ENCODE measurements at places on chromosomes 3 and 15.
A peak's percentile ranks its signal among the peaks of the same experiment; 100 is the strongest.

DNA sequence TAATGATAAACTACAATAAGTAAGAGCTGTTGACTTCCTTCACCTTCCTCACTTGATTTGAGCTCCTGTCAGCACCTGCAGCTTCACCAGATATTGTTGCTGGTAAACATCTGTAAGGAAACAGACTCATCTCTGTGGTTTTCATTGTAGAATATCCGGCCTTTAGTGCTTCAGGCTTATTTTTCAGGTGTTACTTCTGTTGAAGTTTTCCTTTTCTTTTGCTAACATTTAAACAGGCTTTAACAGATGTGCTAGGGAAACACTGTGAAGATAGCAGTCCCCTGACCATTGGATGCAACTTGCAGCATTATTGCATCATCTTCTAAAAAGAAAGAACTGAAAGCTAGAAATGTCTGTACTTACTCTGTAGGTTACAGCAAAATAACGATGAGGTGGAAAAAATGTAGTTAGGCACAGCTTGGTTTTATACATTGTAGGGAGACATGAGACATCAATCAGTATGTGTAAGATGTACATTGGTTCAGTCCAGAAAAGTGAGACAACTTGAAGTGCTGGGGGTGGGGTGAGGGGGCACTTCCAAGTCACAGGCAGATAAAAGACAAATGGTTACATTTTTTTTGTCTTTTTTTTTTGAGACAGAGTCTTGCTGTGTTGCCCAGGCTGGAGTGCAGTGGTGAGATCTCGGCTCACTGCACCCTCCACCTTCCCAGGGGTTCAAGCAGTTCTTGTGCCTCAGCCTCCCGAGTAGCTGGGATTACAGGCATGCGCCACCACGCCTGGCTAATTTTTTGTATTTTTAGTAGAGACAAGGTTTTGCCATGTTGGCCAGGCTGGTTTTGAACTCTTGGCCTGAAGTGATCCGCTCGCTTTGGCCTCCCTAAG lies 10.2 kb downstream of the EDEM1 start:
- no peak for DNase-seq

- no peak for DNase-seq
These were observed 2.8 kb upstream of the MUC20 start for GRCh38 chr3:195717852-195718476.

- no peak for DNase-seq
These were observed 160.9 kb upstream of the SATB1 start for GRCh38 chr3:18586076-18586475.

GRCh38 chr3:196499807-196500524 lies 3.6 kb downstream of the RNF168 start:
- no peak for DNase-seq

- no peak for DNase-seq
These were observed 3.8 kb upstream of the PRR20G start for GRCh38 chr3:127291611-127292010.

DNA sequence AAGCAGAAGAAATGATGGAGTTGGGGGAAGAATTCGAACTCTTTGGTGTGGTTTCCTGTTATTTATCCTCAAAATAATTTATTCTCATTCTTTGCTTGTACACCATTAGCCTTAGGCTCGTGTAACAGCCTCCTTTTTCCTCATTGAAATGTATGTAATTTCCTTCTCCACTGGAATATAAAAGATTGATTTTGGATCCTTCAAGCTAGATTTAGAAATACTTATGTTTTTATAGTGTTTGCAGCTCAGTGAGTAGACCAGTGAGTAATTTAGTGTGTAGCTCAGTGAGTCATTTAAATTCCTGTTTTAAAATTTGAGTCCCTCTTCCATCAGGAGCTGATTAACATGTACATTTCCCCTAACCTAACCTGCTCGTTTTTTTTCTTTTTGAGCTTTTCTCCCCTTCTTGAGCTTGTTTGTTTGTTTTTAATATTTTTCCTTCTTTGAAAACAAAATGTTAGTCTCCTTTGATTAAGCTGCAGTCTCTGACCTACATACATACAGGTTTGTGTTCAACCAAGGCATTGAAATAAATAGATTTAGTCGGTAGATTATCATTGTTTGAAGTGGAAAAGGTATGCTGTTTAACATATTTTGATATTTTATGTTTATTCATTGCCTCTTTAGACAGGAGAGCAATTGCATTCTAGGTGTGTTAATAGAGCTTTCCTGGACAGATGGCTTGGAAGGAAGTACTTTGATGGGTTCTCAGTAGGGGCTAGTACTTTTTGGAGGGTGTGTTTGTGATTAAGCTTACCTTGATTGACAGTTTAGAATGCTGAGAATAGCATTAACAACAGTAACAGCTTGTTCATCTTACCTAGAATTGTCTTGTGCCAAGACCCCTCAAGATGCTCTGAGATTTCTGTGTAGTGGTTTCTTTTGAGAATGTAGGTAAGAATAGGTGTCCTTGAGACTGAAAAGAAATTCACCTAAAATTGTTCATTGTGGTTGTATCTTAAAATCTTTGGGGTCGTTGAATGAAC lies 5.9 kb downstream of the USP3 start:
- DNase-seq = no peak

GRCh38 chr3:43786102-43786501 lies 95.4 kb downstream of the ABHD5 start:
- no peak for DNase-seq

- no peak for DNase-seq
These were observed 210.7 kb downstream of the PDCD6IP start for GRCh38 chr3:34008836-34009809.

DNA sequence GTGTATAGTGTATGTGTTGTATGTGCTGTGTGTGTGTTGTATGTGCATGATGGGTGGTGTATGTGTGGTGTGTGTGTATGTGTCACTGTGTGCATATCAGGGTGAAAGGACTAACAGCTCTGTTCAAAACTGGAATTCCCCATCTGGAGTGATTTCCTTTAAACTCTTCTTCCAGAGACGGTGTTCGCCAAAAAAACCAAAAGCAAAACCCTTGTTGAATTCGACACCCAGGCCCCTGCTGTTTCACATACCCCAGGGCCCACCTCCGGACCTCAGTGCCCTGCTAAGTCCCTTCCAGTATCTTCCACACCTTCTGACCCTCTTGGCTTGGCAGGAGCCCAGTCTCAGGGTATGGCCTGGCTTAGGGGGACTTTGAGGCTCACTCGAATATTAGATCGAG lies 44.9 kb upstream of the SEC13 start:
- no peak for DNase-seq

GRCh38 chr15:75989045-75989444 lies 23.2 kb downstream of the NRG4 start:
- no peak for DNase-seq

GRCh38 chr15:56491110-56491722 lies 26.3 kb upstream of the MNS1 start:
- peak; percentile 60 for DNase-seq

DNA sequence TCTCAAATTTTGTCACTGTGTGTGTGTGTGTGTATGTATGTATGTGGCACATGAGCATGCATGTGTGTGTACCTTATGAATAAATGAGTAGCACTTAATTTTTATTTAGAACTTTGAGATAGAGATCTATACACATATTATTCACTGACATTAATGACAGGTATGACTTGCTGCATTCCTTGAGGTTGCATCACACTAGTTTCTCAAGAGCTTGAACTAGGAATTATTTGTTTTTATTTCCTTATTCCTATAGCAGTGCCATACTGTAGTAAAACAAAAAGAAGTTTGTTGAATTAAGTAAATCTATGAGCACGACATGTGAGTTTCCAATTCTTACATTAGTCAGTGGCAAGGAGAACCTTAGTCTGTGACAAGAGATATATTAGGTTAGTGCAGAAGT lies 943.9 kb downstream of the ROBO1 start:
- DNase-seq = no peak

DNA sequence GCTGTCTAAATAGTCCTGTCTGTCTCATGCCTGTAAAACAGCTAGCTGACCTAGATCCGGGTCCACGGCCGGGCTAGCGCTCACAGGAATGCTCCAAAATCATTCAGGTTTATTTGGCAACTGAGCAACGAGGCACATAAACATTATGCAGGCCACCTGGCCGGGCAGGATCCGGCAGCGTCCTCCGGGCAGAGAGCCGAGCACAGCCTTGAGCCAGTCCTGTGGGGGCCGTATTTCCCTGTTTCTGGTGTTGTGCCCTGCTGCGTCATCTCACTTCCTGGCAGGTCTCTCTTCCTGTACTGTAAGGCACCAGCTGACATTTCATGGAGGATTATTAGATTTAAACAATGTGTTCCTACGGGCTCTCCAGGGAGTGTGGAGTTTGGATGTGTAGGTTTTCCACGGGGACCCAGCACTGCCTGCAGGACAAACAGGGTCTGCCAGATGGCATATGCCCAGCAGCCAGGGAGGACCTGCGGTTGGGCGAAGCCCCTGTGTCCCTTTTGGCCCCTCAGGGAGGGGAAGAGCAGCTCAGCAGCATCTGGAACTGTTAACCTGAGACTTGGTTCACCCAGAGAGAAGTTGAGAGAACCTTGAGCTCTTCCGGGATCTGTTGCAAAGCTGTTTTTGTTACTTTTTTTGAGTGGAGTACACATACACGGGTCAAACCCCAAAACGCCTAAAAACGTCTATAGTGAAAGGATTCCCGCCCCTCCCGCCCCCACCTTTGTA lies 16.6 kb upstream of the LRRK1 start:
- DNase-seq = no peak

- DNase-seq = no peak
These were observed 748.1 kb downstream of the NR2F2 start for GRCh38 chr15:97078591-97078990.

- DNase-seq = no peak
These were observed 92.1 kb downstream of the HHLA2 start for GRCh38 chr3:108388136-108389132.

- no peak for DNase-seq
These were observed 3.8 kb upstream of the SLCO3A1 start for GRCh38 chr15:91849749-91850161.

DNA sequence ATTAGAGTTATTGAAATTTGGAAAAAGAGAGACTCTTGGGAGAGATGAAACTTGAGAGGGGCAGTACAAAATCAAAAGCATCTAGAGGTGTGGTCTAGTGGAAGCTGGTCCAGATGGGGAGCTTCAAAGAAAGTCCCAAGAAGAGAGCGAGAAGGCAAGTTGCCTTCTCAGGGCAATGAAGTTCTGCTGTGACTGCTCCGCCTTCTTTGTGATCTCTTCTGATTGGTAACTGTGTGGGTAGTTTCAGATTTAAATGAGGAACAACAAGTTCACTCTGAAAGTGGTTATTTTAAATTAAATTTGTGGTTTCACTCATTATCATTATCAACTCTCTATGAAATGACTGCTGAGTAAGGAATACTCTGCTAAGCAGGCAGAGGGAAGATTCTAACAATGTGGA lies 233.3 kb downstream of the NLGN1 start:
- no peak for DNase-seq

- no peak for DNase-seq
These were observed 5.0 kb upstream of the UACA start for GRCh38 chr15:70768257-70768883.

DNA sequence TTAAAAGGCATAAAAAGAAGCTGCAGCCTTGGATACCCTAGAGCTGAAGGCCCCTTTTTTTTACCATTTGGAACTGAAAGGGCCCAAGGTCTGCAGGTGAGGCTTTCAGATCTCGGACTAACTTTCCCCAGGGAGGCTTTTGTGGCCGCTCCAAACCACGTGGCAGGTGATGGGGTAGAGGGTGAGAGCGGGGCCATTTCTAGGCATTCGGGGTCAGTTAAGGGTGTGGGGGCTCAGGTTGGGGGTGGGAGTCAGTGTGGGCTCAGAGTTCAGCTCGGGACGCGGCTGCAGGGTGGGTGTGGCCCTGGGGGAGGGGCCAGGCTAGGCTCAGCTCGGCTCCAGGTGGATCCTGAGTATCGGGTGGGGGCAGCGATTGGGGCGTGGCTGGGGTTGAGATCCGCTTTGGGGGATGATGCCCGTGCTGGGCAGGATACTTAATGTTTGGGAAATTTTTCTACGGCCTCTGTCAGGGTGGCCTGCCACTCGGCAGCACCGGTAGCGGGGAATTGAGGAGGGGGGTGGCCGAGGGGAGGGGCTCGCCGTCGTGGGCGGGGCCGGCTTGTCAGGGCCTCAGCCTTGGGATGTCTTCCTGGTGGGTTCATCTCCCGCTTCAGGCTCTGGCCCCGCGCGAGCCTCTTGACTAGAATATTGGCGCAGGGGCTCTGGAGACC lies 2.5 kb downstream of the KLF13 start:
- DNase-seq = no peak

DNA sequence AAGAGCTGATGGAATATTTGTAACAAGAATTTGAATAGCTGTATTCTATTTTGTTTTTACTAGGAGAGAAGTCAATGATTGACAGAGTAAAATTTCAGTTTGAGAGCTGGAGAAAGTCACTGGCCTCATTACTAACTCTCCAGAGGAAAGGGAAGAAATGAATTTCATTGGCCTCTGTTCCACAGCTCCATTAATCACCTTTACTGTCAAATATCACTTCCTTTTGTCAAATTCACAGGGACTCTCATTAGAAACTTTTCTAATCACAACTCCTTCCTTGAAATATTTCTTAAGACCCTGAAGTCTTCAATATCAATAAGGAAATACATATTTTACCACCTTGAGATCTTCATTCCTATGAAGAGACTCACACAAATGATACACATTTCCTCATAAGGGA lies 379.9 kb upstream of the RASGRP1 start:
- DNase-seq = no peak

- no peak for DNase-seq
These were observed 604.1 kb upstream of the MDFIC2 start for GRCh38 chr3:70916375-70917055.

GRCh38 chr15:65902373-65902772 lies 33.1 kb downstream of the RAB11A start:
- DNase-seq = no peak

DNA sequence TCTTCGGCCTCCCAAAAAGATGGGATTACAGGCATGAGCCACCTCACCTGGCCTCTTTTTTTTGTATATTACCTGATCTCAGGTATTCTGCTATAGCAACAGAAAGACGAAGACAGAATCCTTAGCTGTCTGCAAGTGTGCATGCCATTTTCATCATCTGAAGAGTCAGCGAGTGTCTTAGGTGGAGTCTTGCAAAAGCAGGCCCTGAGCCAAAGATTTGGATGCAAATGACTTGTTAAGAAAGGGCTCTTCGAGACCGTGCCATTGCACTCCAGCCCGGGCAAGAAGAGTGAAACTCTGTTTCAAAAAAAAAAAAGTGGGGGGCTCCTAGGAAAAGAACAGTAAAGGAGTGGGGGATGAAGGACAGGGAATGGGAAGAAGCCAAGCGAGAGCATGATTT lies 10.2 kb upstream of the TRIM69 start:
- no peak for DNase-seq

DNA sequence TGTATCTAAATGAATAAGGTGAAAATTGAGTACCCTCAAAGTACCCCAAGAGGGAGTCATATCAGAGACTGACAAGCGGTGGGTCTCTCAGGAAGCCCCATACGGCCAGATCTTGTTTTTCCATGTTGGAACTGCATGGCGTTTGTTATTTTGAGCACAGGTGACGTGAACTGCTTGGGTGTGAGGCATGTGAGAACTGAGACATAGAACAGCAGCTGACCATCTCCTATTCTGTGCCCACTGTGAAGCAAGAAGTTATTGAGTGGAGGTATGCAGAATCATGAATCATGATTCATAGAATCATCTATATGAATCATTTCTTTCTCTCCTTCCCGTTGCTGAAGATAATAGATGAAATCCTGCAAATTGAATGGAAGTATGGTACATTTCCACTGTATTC lies 4.6 kb downstream of the VPS8 start:
- no peak for DNase-seq
